Heart right ventricle (tissue), 16 donors: ENCODE measurements at places on chromosomes 7 and 10. TPM values are rescaled to one million over a fixed set of nuclear protein-coding genes. Genes with fewer than 3 reads are reported as not detected.

Gene UCN3
- not detected for total RNA-seq

Gene TFR2
- total RNA-seq, result not detected

Gene CYP2E1
- total RNA-seq, result 0.47 TPM

Gene TOMM7
- 523 TPM for total RNA-seq

Gene SPDYE16
- not detected for total RNA-seq

Gene GPR37
- total RNA-seq, result not detected

Gene EMX2
- not detected for total RNA-seq

Gene GHRHR
- total RNA-seq, result not detected
